ENCODE measurements at places on chromosomes 16 and 17.

DNA sequence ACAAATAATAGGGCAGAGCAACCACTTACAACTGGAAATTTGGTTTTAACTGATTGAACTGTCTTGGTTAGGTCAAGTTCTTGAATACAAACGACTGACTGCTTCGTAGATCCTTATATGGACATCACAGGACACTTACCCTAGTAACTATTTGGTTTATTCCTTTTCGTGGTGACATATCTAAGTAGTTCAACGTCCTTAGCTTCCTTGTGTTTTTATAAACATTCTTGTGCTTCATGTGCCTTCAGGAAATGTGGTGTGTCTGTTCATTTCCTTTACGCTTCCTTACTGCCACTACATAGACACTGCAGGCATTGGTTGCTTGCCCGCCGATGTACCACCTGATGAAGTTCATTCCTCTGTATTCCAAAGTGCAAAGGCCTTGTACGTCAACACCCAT is 59.3 kb downstream of the USP10 start:
- DNase-seq = peak; percentile 84

GRCh38 chr17:50428831-50429424 is 2.9 kb downstream of the ACSF2 start:
- no peak for DNase-seq

- DNase-seq = peak; percentile 99
Observed at GRCh38 chr16:75244844-75245758, 6.3 kb downstream of the BCAR1 start.

GRCh38 chr17:29123111-29123510 is 57.1 kb downstream of the MYO18A start:
- no peak for DNase-seq

DNA sequence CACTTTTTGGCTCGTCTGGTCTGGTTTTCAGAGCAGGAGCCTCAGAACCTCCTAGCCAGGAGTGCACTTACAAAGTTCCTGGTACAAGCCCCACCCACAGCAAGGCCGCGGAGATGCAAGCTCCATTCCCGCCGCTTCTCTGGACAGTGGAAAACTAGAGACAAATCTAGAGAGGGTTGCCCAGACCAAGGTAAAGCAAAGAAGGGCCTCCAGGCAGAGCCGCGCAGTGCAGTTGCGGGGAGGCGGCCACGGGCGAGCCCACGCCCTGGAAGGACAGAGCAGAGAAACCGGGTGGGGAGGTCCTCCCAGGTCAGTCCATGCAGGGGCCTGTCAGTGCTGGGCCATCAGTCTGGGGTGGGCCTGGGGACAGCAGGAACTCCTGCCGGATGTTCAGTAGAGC is 11.0 kb upstream of the OSGIN1 start:
- no peak for DNase-seq

- DNase-seq = no peak
Observed at GRCh38 chr16:35744726-35745125, 2285.3 kb downstream of the TP53TG3F start.

DNA sequence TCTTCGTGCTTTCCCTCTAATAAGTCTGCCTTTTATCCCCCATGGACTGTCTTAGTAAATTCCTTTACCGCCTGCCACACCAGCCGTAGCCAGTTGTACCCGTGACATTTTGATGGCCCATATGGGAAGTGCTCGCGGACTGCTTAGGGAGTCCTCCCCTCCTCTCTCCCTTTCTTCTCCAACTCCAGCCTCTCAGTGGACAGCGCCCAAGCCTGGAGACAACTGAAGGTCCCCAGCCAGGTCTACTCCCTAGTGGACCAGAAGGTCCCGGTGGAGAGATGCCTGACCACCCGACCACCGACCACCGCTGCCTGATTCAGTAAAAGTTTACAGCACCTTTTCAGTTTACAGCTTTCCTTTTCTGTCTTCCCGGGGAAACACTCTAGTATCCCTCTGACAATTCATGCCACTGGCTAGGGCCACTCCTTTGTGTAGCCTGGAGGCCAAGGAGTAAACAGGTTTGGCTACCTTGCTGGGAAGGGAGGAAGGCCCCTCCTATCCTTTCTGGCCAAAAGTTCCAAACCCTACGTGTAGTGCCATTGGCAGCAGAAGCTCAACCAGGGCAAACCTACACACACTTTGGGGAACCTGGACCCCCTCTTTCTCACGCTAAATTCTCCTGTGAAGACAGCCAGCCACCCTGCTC is 18.0 kb downstream of the CTRB2 start:
- DNase-seq = no peak

DNA sequence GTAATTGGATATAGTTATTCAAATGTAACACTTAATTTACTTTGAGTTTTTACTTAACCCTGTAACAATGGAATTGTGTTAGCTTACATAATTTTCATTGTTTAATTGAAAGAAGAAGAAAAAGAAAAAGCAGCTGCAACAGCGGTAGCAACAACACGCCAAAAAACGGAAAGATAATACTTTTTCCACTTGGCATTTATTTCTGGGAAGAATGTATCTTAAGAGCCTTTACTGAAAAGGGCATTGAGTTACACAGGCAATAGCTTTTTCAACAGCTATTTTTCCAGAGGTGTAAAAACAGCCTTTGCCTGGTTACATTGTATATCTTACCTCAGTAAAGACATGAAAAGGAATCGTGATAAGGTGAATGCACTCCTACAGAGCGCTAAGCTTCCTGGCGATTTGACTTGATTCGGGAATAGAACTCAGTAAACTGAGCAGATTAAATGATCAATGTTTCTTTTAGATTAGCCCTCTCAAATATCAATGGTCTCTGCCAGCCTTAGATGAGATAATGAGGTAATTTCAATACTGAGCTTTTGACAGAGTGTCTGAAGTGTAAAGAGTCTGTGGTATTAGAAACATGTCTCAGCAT is 311.3 kb downstream of the CDH13 start:
- no peak for DNase-seq

- no peak for DNase-seq
Observed at GRCh38 chr16:79618041-79618691, 17.6 kb upstream of the MAF start.

- DNase-seq = no peak
Observed at GRCh38 chr17:34195987-34196386, 59.1 kb upstream of the CCL2 start.

GRCh38 chr17:15265131-15265530 is at the start of gene PMP22:
PMP22 (minus strand) TSS chr17:15265326; CDS start chr17:15260727, 4,599 bp downstream.
- no peak for DNase-seq

- DNase-seq = no peak
Observed at GRCh38 chr16:82187829-82188228, 17.8 kb upstream of the MPHOSPH6 start.

GRCh38 chr16:89717688-89718505 is 2.8 kb downstream of the VPS9D1 start:
- DNase-seq = no peak

DNA sequence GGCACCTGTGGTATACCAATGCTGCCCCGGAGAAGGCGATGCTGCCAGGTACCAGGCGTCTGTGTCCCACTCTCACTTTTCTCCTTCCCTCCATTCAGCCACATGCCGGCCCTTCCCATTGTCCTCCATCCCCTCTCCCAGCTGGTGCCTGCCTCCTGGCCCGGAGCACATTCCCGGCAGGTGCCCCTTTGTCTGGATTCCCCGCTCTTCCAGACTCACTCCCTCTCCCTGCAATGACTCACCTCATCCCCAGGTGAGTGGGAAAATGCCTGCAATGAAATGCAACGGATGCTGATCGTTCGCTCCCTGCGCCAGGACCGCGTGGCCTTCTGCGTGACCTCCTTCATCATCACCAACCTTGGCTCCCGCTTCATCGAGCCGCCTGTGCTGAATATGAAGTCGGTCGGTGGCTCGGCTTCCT is 10.4 kb upstream of the KDM6B start:
- DNase-seq = no peak

DNA sequence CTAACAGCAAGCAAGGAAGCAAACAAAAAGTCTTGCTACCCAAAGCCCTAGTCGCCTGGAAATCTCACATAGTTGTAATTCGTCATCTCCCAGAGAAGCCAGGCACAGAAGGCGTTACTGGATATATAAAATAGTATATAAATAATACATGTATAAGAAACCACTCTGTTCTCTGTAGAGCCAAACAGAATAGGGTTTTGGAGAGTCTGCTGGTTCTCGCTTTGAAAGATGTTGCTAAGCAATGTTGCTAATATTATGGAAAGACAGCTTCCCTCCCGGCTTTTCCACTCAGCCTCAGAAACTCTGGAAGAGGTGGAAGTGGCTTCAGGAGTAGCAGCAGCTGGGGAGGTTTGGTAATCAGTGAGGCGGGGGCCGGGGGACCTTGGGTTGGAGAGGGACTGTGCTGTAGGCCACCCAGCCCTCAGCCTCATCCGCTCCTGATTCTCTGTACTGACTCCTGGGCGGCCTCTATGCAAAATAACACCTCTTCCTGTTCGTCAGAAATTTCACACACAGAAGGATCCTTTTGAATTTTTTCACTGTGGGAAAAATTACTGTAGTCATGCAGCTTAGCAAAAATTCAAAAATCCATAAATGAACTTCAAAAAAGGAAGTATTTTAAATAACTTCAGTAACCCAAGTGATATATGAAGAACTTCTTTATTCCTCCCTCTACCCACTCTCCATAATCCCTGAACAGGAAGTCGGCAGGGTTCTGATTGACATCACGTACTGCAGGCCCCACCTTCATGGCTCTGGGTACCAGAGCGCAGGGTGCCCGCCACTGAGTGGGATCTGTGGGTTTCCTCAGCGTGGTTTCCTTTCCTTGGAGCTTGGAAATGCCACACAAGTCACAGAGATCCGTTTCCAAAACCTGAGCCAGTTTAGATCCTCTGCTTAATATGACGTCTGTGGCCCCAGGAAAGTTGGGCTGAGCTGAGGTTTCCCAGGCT is 51.4 kb downstream of the RAP1GAP2 start:
- DNase-seq = no peak

GRCh38 chr17:45160447-45161287 is 1.0 kb upstream of the HEXIM2 start:
- peak; percentile 73 for DNase-seq

GRCh38 chr16:5971924-5972323 is 874.3 kb upstream of the EEF2KMT start:
- DNase-seq = no peak

GRCh38 chr17:50177983-50178834 is 12.4 kb downstream of the SGCA start:
- DNase-seq = peak; percentile 99

DNA sequence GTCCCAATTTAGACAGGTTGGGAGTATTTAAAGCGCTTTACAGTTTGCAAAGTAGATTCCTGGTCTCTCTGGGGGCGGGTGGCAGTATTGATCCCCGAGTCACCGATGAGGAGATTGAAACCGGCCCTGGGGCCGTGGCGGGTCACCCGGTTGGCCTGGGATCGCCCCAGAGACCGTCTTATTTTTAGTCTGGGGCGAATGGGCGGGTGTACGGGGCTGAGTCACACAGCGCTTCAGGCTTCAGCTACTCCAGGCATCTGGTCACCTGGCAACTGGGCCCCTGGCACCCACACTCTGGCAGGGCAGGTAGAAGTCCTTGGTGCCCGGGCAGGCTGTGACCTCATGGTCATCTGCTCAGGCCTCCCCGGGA is 669 bp downstream of the MIEF2 start:
- DNase-seq = peak; percentile 71

DNA sequence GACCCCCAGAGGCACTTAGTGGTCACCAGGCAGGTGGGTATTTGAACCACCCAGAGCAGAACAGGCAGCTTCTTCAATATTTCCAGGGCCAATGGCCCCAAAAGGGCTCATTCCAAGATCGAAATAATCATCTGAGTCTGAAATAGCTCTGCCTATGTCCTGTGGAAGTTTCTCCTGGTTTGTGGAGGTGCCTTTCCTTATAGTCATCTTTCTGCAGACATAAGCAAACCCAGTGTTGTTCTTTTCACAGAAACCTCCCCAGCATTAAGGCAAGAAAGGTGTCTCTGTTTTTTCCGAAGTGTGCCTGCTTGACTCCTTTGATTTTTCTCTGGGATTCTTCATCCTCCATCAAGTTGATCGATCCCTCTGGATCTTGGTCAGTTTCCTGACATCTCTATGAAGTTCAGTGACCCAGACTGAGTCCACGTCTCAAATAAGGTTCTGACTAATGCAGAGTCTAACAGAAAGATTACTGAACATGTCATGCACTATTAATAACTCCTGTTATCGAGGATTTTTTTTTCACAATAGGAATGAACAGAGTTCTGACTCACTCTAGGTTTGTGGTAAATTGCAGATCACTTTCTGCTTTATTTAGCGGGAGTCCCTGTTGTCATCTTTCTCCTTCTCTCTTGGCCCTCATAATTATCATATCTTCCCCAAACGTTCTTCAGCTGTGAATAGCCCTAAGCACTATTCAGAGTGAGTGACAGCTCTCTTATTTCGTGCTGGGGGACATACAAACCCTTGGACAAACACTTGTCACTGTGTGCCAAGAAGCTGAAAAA is 1.5 kb downstream of the LRRC3C start:
- peak; percentile 98 for DNase-seq

DNA sequence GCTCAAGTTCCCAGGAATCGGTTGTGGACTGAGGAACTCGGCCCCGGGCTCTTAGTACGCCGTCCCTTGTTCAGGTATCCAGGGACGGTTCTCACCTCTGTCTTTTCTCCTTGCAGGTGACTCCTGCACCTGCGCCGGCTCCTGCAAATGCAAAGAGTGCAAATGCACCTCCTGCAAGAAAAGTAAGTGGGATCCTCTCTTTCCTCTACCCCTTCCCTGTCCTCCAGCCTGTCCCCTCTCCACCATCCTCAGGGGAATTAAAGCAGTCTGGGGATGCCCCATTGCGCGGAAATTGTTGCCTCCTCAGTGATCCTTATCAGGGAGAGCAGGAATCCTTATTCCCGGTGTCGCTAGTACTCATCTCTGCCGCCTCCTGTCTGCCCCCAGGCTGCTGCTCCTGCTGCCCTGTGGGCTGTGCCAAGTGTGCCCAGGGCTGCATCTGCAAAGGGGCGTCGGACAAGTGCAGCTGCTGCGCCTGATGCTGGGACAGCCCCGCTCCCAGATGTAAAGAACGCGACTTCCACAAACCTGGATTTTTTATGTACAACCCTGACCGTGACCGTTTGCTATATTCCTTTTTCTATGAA is 585 bp downstream of the MT2A start:
- peak; percentile 42 for DNase-seq

DNA sequence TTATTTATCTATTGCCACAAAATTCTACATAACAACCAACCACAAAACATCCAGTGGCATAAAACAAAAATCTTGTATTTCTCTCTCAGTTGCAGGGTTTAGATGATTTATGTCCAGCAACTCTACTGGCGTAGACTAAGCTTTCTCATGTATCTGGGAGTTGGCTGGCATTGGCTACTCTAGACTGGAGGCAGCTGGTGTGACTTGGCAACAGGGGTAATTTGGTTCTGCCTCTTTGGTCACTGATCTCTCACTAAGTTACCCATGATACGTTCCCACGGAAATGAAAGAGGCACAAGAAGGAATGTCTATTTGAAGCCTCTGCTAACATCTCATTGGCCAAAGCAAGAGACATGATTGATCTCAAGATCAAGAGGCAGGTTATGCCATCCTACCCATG is 144.0 kb downstream of the HS3ST3B1 start:
- DNase-seq = no peak

GRCh38 chr16:76926595-76926994 is 264.4 kb upstream of the MON1B start:
- no peak for DNase-seq

- no peak for DNase-seq
Observed at GRCh38 chr16:11973070-11973469, 3.5 kb upstream of the SNX29 start.

GRCh38 chr17:7215652-7216180 is 3.9 kb downstream of the DLG4 start:
- peak; percentile 35 for DNase-seq
